Omental fat pad (tissue), 4 donors: ENCODE measurements at places on chromosomes 5 and 9. TPM values are rescaled to one million over a fixed set of nuclear protein-coding genes. Genes with fewer than 3 reads are reported as not detected.

GRCh38 chr5:135608361-135608760 is 29.6 kb upstream of the CXCL14 start:
- DNase-seq: no peak

GRCh38 chr5:137708796-137709559 is 26.9 kb downstream of the KLHL3 start:
- DNase-seq: no peak

GRCh38 chr9:136308702-136309053 is 4.8 kb upstream of the CCDC187 start:
- DNase-seq: no peak

DNA sequence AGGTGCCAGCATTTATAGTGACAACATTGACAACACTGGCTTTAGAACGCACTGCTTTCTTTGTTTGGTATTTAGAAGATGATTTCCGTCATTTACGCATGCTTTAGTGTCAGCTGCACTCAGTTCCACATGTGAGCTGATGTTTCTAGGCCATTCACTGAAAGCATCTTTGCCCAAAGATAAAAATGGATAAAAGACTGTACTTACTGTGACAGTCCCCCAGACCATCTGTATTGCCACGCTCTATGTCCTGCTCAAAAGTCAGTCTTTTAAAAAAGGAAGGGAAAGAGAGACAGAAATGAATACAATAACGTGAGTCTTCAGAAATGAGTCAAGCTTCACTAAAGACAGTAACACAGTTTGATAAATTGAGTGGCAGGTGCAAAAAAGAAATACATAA is 99.3 kb downstream of the SEMA6A start:
- no peak for DNase-seq

DNA sequence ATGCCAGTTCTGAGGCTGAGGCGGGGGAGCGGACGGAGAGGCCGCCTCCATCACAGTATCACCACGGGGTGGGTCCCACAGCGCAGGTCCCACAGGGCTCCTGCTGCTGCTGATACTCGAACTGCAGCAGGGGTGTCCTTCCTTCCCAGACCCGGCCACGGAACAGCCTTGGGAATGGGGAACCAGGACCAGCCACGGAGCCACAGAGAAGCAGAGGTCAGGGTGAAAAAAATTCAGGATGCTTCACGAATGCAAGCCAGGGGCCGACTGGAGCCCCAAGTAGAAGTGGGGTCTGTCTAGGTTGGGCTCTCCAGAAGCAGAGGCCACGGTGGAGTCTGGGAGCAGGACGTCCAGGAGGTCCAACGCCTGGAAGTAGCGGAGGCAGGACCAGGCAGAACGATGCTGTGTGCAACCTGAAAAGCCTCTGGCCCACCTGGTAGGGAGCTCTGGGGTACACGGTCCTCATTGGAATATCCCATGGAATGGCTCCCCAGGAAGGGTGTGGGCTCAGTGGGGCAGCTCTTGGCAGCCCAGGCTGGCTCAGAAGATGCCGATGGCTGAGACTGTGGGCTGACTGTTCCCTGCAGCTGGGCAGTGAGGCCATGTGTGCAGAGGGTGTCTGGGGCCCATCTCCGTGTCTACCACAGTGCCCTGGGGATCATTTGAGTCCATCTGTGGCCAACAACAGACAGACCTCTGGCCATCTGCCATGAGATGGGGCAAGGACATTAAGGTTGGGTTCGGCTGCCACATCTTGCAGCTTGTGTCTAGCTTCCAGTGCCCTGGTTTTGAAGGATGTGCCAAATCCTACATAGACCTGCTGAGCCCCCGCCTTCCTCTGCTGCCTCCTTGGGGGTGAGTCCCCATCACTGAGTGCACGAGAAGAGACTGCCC is 66.9 kb upstream of the FCN1 start:
- no peak for DNase-seq

- DNase-seq: no peak
These were observed 8.9 kb upstream of the PTAR1 start for GRCh38 chr9:69768716-69769115.

DNA sequence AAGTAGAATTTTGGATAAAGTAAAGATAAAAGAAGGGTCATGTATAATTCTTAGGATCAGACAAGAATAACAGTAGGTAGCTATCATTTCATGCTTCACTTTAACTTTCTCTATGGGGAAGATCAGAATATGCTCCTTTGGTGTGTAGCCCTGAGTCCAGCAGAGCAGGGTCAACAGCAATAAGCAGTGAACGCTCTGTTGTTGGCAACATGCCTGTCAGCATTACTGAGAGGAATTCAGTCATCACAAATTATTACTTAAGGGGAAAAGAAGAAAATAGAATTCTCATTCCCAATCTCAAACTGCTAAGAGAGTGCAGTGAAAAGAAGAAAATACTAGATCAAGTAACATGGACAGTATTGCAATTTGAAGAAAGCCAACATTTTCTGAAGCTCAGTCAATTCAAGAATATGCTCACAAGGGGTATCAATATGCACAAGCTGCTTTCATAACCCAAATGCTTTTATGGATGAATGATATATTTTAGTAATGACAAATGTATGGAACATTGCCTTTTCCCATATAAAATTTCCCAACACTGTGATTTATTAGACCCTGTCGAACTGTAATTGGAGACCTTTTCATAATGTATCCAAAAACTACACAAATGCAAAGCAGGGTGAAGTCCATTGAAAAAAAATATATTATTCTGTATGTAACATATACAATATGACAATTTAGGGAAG is 1359.4 kb downstream of the EFNA5 start:
- no peak for DNase-seq

- DNase-seq: no peak
These were observed 6.8 kb downstream of the MRPL36 start for GRCh38 chr5:1792842-1793266.

DNA sequence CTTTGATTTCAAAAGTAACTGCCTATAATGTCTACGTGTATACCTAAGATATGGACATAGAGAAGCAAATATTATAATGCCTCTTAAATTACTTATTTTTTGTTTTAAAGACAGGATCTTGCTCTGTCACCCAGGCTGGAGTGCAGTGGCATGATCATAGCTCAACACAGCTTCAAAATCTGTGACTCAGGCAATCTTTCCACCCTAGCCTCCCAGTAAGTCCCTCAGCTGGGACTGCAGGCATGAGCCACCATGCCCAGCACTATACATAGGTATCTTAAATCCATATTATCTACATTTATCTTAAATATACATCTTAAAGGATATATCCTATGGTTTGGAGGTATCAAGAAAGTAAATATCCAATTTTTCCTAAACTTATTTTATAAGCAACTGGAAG is 261.2 kb downstream of the ARL15 start:
- DNase-seq: no peak

GRCh38 chr9:109934136-109934856 is 154.3 kb downstream of the PALM2AKAP2 start:
- DNase-seq: no peak

DNA sequence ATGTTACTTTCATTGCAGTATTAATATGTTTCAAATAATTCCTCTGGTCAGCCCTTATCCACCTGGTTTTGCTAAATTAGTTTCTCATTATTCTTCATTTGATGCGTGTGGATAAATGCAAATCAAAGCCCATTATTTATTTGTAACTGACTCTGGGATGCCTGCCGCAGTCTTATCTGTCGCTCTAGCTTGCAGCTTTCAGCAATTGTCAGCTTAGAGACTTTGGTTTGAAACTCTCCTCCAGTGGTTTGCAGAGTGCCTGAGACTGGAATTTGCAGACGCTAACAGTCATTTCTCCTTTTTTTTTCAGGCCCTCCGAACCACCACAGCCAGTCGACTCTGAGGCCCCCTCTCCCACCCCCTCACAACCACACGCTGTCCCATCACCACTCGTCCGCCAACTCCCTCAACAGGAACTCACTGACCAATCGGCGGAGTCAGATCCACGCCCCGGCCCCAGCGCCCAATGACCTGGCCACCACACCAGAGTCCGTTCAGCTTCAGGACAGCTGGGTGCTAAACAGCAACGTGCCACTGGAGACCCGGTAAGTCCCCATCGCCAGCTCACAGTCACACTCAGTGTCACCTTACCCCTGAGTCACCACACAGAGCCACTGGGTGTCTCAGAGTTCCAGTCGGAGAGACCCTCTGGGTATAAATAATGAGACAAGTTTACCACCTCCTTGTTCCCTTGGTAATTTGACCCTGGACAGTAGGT is 339.0 kb upstream of the WWC1 start:
- no peak for DNase-seq

DNA sequence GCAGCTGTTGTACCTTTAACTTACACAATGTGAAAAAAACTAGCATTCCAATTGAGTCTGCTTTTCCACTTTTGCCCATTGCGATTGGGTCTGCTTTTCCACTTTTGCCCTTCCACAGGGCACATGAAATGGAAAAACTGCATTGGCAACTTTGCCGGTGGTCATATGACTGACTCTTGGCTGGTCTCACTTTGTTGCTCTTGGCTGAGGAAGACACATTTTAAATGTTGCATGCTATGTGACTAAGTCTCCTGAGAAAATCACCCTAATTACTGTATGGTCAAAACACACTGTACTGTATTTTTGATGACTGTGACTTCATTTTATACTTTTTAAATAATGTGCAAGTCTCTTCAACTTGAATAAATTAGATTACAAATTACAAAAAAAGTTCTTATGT is 1.6 kb upstream of the OXCT1 start:
- no peak for DNase-seq

DNA sequence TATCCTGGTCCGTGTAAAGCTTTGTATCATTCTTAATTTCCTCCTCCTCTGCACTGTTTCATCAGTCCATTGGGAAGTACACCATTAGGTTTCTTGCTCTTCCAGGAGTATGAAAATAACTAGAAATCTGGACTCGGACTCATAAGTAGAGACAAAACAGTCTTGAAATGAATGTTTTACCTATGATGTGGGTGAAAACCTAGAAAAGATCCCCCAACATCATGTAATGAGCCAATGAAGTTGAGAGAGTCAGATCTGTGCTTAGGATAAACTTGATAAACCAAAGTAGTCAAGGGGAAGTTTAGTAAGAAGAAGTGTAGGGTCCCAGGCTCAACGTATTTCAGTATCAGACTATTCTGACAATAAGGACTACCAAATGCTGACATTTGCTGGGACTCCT is 25.2 kb downstream of the ZNF366 start:
- DNase-seq: no peak

DNA sequence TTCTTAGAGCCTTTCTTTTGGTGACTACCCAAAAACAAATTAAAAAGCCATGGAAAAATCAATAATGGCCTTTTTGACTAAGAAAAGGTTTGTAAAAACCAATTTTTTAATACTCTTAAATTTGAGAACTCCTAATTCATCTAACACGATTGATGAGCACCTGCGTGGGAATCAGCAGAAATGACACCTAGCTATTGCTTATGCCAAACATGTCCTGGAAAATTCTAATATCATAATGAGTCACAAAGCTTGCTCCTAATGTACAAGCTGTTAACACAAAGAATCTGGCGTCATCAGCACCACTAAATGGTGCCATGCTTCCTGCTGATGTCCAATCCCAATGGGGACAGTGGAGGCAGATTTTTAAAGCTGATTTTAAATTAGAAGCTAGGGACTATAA is 146.2 kb upstream of the LRRTM2 start:
- DNase-seq: no peak

GRCh38 chr9:130912932-130913598 is 16.5 kb upstream of the QRFP start:
- DNase-seq: no peak

GRCh38 chr5:143447983-143448382 is 44.5 kb upstream of the NR3C1 start:
- no peak for DNase-seq

DNA sequence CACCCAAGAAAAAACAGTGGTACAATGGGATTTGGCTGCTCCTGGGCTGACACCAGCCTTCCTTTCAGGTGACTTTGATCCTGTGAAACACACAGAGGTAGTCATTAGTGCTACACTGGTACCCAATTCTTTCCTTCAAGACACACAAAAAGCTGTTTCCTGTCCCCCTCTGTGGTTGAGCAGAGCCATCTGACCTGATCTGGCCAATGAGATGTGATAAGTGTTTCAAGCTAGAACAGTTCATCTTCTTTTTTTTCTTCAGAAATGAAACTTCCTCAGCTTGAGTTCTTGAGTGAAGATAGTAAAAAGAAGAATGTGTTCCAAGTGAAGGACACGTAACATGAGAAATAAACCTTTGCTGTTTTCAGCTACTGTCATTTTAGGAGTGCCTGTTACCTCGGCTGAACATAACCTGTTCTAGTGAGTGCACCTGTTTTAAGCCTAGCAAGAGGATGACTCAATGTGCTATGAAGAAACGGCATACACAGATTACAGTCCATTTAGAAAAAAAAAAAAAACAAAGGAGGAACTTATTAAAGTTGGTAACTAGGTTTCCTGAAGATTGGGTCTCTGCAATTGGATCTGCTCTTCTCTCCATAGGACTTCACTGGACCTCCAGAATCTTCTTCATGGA is 287.8 kb downstream of the GAS1 start:
- no peak for DNase-seq

GRCh38 chr5:57824047-57824446 is 341.4 kb upstream of the ACTBL2 start:
- no peak for DNase-seq

- no peak for DNase-seq
These were observed 430.9 kb downstream of the CHSY3 start for GRCh38 chr5:130335117-130335516.

- no peak for DNase-seq
These were observed 11.4 kb downstream of the TMEM245 start for GRCh38 chr9:109108318-109108717.

- no peak for DNase-seq
These were observed 1.4 kb downstream of the ADAMTS2 start for GRCh38 chr5:179343719-179344430.

DNA sequence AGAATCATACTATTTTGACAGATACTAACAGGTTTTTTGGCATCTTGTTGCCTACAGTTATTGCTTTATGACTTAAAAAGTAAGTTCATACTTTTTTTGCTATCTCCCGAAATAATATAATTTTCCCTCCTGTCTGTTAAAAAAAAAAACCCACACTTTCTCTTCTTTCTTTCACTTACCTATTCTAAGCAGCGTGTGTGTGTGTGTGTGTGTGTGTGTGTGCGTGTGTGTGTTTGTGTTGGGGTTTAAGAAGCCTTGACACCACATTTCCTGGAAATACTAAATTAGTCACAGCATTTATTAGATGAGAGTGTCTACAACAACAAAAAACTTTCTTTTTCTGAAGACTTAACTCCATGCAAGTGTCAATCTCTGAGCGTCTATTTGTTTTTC is 12.4 kb downstream of the TNFAIP8 start:
- DNase-seq: no peak

- no peak for DNase-seq
These were observed 37.3 kb downstream of the ARHGEF28 start for GRCh38 chr5:73663161-73663859.

MYMK gene
- total RNA-seq: not detected

PKN3 gene
- 4.2 TPM for total RNA-seq

ENC1 gene
- 12.6 TPM for total RNA-seq

PFN3 gene
- not detected for total RNA-seq

GPR150 gene
- total RNA-seq: 0.95 TPM

GALNT12 gene
- 1.6 TPM for total RNA-seq

CDO1 gene
- total RNA-seq: 127 TPM

CNTNAP3 gene
- 6.3 TPM for total RNA-seq

CDH18 gene
- total RNA-seq: not detected

ELP1 gene
- total RNA-seq: 18.0 TPM

PCDHA3 gene
- 0.25 TPM for total RNA-seq

RASGEF1C gene
- total RNA-seq: 0.37 TPM

SLC6A18 gene
- not detected for total RNA-seq
